ENCODE measurements at places on chromosomes 16 and 17.
A peak's percentile ranks its signal among the peaks of the same experiment; 100 is the strongest.

- no peak for DNase-seq
Measured at GRCh38 chr16:58114827-58115825, 14.1 kb downstream of the CFAP20 start.

GRCh38 chr17:1744551-1745512 is 2.2 kb downstream of the SERPINF2 start:
- DNase-seq = no peak

DNA sequence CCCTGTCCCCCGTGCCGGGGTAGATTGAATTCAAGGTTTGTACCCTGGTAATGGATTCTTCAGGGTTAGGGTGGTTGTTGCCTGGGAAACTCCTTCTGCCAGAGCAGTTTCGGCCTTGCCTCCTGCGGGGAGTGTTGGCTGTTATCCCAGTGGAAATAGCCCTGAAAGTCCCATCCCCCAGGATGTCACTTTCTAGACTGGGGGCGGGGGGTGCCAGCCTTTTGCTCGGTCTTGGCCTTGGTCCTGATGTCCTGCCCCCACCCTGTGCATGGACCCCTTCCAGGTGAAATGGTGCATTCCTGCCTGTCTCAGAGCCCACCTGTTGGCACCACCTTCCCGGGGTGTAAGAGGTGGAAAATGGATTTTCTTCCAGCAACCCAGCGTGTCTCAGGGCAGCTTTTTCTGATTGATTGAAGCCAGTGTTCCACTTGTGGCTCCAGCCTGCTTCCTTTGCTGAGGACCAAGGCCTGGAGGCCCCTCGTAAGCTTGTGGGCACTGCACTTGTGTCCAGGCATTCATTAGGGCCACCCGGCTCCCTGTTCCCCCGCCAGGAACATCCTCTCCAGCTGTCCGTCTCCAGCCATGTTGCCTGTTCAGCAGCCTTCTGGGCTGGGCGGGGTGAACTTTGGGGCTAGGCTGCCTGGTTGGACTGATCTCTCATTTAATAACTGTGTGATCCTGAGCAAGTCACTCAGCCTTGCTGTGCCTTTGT is 25.6 kb downstream of the MGAT5B start:
- DNase-seq = no peak

DNA sequence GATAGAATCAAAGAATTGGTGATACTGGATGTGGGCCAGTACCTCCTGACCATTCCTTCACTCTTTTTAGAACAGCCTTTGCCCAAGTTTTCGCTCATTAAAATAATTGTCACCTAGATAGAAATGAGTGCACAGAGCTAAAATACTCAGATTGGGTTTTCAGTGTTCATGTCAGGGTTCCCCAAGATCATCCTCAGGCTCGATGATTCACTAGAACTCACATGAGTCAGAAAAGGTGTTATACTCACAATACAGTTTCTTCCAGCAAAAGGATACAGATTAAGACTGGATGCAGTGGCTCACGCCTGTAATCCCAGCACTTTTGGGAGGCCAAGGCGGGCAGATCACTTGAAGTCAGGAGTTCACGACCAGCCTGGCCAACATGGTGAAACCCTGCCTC is 19.9 kb downstream of the ERCC4 start:
- DNase-seq = no peak

DNA sequence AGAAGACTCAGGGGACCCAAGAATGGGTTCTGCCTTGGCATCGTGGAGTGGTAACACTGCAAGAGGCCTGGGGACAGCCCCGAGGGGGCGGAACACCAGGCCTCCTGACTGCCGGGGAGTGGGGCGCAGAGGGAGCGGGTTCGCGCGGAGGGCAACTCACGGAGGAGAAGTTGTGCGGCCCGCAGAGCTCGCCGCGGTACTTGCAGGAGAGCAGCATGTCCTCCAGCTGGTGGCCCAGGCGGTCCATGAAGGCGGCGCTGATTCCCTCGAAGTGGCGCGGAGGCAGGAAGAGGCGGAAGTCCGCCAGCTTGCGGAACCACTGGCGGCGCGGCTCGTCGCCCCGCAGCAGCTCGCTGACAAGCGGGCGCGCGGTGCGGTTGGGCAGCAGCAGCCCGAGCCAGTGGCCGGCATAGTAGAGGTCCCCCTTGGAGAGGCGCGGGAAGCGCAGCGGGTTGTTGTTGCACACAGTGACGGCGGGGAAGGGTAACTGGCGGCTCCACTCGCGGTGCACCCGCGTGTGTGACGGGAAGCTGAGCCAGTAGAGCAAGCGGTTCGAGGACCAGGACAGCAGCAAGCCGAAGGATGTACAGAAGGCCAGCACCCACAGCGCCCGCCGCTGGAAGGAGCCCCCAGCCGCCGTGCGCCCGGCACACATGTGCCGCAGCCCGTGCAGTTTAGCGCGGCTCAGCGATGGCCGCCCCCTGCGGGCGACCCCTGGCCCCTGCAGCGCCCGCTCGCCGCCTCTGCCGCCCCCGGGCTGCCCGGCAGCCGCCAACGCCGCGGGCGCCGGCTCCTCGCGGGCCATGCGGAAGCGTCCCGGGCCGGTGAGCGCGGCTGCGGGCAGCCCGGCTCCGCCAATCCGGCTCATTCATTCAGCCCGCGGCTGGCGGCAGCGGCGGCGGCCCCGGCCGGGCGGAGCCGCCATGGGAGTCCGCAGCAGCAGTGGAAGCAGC is 1.6 kb downstream of the ASIC2 start:
- DNase-seq = no peak

- no peak for DNase-seq
Measured at GRCh38 chr17:17635126-17635525, 43.6 kb upstream of the PEMT start.

DNA sequence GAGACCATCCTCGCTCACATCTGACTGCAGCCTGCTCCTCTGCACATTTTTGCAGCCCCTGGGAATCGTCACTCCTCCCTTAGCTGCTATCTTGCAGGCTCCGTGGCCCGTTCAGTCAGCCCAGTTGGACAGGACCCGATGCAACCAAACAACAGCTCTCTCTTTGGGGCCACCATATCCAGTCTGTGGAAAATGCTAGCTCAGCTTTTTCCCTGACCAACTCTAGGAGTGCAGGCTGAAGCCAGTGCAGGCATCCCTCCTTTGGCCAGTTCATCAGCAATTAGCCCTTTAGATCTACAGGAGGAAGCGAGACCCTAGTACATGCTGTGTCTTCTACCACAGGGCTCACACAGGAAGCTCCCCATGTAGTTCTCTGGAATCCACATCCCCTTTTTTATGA is 182.1 kb downstream of the HS3ST3A1 start:
- no peak for DNase-seq

GRCh38 chr16:68064791-68065365 is 20.3 kb upstream of the NFATC3 start:
- peak; percentile 70 for DNase-seq

GRCh38 chr16:23052908-23053580 is 96.2 kb downstream of the USP31 start:
- DNase-seq = no peak

DNA sequence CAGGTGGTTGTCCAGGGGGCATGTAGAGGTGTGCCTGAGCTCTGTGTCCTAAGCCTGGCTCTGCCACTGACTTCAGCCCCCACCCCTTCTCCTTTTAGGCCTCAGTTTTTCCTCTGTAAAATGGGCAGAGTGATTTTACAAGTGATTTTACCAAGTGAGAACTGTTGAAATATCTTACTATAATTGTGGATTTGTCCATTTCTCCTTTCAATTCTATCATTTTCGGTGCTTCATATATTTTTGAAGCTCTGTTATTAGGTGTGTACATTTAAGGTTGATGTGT is 21.7 kb upstream of the HOXB9 start:
- no peak for DNase-seq

- DNase-seq = no peak
Measured at GRCh38 chr16:79257953-79258490, 342.5 kb downstream of the MAF start.

- no peak for DNase-seq
Measured at GRCh38 chr16:66517586-66518263, 32.2 kb downstream of the TK2 start.

- DNase-seq = no peak
Measured at GRCh38 chr17:83058266-83058798, 21.1 kb upstream of the METRNL start.

DNA sequence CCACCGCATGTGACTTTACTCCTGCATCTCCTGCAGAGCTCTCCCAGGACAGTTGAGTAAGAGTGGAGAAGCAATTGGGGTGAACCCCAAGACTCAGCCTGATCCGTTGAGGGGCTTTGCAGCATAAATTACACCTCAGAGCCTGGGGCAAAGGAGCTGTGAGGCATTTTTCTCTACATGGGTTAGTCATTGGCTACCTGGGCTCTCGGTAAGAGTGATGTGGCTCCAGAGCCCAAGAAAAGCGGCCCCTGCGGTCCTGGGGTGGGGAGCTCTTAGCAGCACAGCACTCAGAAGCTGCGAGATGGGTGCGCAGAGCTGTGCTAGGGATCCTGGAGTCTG is 40.4 kb upstream of the C16orf78 start:
- no peak for DNase-seq

- DNase-seq = no peak
Measured at GRCh38 chr17:28917029-28917428, 14.2 kb upstream of the DHRS13 start.

DNA sequence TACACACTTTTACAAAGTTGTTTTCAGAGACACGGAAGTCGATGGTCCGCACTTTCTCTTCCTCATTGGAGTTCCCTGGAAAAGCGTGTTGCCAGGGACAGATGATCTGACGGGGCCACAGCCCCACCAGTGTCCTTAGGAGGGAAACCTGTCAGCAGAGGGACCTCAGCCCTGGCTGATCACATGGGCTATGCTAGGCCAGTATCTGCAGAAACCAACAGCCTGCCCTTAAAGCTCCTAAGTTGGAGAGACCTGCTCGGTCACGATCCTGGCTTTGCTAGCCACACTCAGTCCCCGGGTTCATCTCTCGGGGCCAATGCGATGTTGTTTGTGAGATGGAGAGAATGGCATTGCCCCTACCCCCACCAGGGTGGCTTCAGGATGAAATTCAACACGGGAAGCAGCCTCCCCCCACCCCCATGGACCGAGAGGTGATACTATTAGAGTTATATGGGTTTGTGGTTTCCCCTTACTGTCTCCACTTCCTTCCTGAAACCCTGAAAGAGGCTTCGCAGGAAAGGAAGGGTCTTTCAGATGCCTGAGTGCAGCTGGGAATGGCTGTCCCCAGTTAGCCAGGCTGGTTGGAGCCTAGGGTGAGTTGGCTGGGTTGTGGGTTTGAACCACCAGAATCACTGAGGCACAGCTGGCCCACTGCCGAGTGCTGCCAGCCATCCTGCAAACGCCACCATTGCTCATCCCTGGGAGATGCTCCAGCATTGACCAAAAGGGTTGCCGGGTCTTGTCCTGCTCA is 16.6 kb downstream of the RMI2 start:
- DNase-seq = no peak

GRCh38 chr17:80886641-80887573 is 104.7 kb upstream of the CHMP6 start:
- DNase-seq = no peak

DNA sequence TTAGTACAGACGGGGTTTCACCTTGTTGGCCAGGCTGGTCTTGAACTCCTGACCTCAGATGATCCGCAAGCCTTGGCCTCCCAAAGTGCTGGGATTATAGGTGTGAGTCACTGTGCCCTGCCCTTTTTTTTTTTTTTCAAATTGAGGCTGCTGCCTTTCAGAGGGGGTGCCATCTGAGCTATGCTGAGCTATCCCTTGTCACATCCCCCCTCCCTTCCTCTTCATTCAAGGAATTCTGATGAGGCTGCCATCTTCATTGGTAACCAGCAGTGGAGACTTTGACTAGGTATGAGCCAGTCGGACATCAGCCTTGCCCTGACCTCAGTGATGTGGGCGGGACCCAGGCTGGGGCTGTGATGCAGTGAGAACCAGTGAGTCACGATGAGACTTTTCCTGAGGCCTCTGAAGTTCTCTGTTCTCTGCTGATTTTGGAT is 24.4 kb upstream of the GPT2 start:
- peak; percentile 51 for DNase-seq

All from stimulated activated CD4-positive, alpha-beta T cell treated with anti-CD3 and anti-CD28 coated beads, Interleukin-12 subunit alpha, Interleukin-12 subunit beta, amount 100 ng/mL, for 48 hours (primary cell).